ENCODE measurements at places on chromosomes 1 and 21. TPM values are rescaled to one million over a fixed set of nuclear protein-coding genes. Genes with fewer than 3 reads are reported as not detected.
A peak's percentile ranks its signal among the peaks of the same experiment; 100 is the strongest.

The EPHA8 gene
- 4.8 TPM for total RNA-seq

GRCh38 chr1:66648901-66649595 is 103.2 kb upstream of the DYNLT5 start:
- no peak for DNase-seq

DNA sequence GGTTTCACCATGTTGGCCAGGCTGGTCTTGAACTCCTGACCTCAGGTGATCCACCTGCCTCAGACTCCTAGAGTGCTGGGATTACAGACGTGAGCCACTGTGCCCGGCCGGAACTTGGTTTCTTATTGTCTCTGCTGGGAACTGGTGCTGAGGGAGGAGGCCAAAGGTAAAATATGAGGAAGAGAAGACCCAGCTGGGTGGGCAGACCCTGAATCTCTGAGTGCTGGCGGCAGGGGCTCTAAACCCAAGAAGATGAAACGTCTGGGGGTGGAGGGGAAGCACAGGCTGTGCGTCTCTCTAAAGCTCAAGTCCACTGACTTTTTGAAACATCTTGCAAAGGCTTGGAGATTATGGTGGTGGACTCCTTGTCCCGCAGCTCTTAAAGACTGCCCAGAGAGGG is 82.0 kb upstream of the TLR5 start:
- DNase-seq = no peak

The RPTN gene
- not detected for total RNA-seq

DNA sequence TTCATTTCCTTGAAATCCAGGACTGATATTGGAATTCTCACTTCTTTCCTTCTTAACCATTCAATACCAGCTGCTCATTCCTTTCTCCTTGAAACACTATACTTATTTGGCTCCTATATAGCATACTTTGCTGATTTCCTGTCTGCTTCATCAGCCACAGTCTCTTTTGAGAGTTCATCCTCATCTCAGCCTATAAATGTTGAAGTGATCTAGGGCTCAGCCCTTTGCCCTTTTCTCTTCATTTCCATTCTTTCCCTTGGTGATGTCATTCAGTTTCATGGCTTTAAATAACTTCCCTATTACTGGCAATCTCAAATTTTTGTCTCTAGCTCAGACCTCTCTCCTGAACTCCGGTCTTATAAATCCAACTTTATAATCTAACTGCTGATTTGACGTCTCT is 24.1 kb upstream of the RABGAP1L start:
- no peak for DNase-seq

DNA sequence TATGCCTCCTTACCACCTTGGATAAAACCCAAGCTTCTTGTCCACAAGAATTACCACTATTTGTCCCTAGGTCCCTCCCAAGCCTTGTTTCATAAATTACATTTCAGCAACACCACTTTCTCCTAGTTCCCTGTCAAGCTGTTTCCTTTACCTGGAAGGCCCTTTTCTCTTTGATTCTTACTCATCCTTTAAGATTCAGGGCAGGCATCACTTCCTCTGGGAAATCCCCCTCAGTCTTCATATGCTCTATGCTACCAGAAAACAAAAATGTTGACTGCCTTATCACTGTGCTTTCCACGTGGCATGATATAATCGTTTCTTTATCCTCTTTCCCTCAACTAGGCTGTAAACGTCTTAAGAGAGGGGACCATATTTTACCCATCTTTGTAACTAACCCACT is 102.7 kb downstream of the LYST start:
- DNase-seq = no peak

The RNU1-2 gene
- under 0.01 TPM for total RNA-seq

The NFASC gene
- total RNA-seq = 23.6 TPM

- peak; percentile 91 for DNase-seq
These were observed 607 bp upstream of the LGR6 start for GRCh38 chr1:202192770-202193613.

DNA sequence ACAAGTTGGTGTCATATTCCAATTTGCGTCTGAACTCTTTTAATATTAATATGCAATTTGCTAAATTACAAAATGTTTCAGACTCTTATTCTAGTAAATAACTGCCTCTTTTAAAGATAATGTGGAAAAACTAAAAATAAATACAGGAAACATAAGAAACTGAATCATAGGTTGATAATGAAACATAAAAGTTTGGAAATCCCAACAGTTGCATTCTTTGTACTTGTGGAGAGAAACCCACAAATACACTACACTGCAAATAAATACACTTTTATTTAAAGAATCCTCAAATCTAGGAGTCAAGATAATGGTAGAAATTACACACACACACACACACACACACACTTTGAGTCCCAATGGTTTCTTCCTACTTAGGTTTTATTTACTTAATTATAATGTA is 5.2 kb downstream of the BRINP3 start:
- DNase-seq = no peak

The AADACL3 gene
- total RNA-seq = 0.22 TPM

DNA sequence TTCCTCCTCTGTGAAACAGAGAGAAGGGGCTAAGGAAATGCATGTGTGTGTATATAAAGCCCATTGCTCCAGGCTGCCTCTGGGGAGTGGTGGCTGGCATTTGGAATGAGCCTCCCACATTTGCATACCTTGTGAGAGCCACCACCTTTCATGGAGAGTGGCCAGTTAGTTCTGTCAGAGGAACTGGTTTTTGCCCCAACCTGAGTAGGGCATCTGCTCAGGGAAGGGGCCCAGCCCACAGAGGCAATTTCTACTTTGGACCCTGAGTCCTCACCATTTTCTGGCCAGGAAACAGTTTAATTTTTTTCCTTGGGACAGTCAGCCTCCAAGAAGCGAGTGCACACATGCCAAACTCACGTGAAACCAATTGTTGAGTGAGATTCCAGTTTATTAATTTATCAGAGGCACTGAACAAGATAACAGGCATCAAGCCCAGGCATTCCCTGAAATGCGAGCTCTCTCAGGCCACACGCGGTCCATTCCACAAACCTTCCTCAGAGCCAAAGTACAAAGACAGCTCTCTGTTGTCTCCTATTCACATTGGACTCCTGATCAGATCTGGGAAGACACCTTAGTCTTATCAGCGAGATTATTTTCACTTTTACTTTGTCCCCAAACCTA is 1.0 kb upstream of the SLC6A9 start:
- peak; percentile 54 for DNase-seq

The ARHGAP30 gene
- total RNA-seq = not detected

DNA sequence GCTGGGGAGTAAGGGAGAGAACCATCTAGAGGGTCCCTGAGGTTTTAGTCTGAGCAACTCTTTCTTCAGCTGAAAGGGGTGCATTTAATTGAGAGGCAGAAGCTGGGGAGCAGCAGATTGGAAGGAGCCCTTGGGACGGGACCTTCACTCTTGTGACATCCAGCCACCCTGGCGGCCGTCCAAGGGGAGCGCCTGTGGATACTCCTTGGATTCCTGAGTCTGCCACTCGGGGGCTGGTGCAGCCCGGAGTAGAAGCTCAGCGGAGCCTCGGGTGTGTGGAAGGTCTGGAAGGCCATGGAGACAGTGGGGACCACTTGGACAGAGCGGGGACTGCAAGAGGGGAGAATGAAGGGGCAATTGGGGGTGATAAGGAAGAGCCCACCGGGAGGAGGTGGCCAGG is 68.7 kb downstream of the AJAP1 start:
- DNase-seq = no peak

- no peak for DNase-seq
These were observed 133.0 kb downstream of the CDC42BPA start for GRCh38 chr1:227185291-227185690.

The SNIP1 gene
- 18.5 TPM for total RNA-seq

DNA sequence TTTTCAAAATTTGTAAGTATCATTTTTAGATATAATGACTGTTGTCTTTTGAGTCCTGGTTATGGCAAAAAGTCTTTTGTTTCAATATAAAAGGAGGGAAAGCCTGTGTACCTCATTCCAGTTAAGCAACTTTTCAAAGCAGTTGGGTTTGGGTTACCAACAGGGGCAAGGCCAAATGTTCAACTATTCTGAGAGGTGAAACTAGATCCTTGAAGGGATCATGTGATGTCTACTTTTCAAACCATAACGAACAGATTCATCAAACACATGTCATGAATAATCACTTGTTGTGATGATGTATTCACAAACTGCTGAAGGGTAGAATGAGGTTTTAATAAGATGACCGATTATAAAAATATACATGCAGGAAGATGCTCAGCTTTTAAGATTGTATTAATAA is 171.3 kb downstream of the HHAT start:
- DNase-seq = no peak

The DNAJC11 gene
- total RNA-seq = 75.8 TPM

- DNase-seq = peak; percentile 32
These were observed 5.1 kb downstream of the PRRX1 start for GRCh38 chr1:170669107-170669445.

DNA sequence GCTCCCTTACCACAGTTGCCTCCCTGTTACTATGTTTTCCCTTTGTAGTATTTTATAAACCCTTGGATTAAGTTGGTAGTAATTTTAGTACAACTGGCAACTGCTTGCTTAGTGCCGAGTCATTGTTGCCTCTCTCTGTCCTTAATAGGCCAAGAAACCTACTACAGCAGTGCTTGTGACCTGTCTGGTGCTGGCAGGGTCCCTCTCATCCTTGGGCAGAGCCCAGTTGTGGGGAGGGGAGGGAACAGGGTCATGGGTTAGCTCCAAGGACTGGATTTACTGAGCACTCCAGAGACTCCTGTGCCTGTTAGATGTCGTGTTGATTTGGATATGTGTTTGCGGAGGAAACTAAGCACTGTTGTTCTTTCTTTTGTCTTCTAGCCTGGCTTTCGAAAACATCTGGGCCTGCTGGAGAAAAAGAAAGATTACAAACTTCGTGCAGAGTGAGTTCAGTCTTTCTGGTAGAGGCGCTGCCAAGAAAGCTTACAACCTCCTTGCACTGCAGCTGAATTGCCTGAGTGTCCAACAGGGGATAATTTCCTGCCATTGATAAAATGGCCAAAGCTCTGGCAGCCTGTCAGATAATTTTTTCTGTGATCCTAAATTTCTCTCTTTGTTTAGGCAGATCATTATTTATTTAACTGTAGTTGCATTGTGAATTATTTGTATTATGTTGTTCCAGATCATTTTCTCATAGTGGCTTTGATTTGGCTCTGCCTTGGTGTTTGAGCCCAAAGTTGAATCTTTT is 3.6 kb downstream of the UTP11 start:
- DNase-seq = no peak

GRCh38 chr21:34882719-34883131 is 166.4 kb downstream of the RUNX1 start:
- no peak for DNase-seq

The OR2M5 gene
- total RNA-seq = not detected

- DNase-seq = no peak
These were observed 18.4 kb downstream of the HHAT start for GRCh38 chr1:210347112-210347511.

GRCh38 chr1:226634166-226634588 is 85.6 kb downstream of the STUM start:
- DNase-seq = peak; percentile 96

GRCh38 chr1:207810173-207810572 is 58.3 kb downstream of the CD46 start:
- no peak for DNase-seq

DNA sequence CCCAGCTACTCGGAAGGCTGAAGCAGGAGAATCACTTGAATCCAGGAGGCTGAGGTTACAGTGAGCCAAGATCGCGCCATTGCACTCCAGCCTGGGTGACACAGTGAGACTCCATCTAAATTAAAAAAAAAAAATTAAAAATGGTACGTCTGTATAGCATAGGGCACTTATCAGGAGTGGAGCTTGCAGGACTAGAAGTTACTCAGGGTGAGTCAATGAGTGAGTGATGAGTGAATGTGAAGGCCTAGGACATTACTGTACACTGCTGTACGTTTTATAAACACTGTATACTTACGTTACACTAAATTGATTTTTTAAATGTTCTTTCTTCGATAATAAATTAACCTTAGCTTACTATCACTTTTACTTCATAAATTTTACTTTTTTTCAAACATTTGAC is 183.6 kb downstream of the NR5A2 start:
- DNase-seq = no peak

DNA sequence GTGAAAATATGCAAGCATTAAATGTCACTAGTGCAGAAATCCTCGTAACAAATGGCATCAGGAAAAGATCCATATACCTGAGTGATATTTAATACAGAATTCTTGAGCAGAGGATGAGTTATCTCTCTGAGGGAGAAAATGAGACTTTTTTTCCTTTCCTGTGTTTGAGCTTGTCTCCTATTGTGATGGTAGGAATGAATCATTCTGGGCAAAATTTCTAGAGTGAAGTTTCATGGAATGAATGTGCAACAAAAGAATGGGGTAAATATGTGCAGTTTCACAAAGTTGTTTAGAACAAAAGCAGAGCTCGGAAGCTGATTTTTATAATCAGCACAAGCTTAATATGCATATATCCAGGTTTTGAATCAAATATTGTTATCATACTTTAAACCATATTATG is 4.6 kb downstream of the CTPS1 start:
- no peak for DNase-seq

The PWP2 gene
- total RNA-seq = 8.6 TPM

Measured in H7 (cell line).